ENCODE measurements at places on chromosomes 13 and 19. TPM values are rescaled to one million over a fixed set of nuclear protein-coding genes. Genes with fewer than 3 reads are reported as not detected.

The ATP4A gene
- not detected for total RNA-seq

The MAG gene
- not detected for total RNA-seq

The NCR1 gene
- total RNA-seq: not detected

The GYS1 gene
- total RNA-seq: 45.7 TPM

The VSTM2B gene
- 0.18 TPM for total RNA-seq

The NLRP4 gene
- total RNA-seq: not detected

The SPINT2 gene
- 93.4 TPM for total RNA-seq

The GPR4 gene
- 13.5 TPM for total RNA-seq

GRCh38 chr13:94988654-94989053 is 276.3 kb upstream of the SOX21 start:
- no peaks in the 10 kb centered on the region for H3K27me3 ChIP-seq
- no peaks in the 10 kb centered on the region for H3K36me3 ChIP-seq
- H3K4me3 ChIP-seq: no peak overlapping the region
- DNase-seq: no peak
- no peak overlapping the region for H3K27ac ChIP-seq

DNA sequence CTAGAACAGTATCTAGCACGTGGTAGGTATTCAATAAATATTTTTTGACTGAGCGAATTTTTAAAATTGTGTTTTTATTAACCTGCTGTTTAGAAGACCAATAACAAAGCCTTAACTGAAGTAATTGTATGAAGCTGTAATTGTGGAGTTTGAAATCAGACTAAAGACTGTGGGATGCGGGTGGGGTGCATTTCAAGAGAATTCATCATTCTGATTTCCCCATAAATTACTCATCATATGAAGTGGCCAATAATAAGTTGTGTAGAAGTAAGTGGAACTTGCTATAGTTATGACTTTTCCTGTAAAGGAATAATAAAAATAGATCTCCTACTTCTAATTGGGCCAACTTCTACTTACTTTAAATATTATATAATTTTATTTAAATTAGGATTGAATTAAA is 449.3 kb downstream of the PCDH9 start:
- H3K27ac ChIP-seq: no peak overlapping the region
- H3K36me3 ChIP-seq: no peaks in the 10 kb centered on the region
- H3K27me3 ChIP-seq: peaks cover 2% of the 10 kb centered on the region

- no peak for DNase-seq
- H3K27ac ChIP-seq: no peak overlapping the region
- H3K27me3 ChIP-seq: no peaks in the 10 kb centered on the region
- H3K36me3 ChIP-seq: peaks cover 2% of the 10 kb centered on the region
Observed at GRCh38 chr19:30206187-30206586, 166.0 kb upstream of the ZNF536 start.

GRCh38 chr19:16146112-16146511 is 2.6 kb downstream of the HSH2D start:
- H3K4me1 ChIP-seq: peaks cover 4% of the 10 kb centered on the region
- H3K4me3 ChIP-seq: no peak overlapping the region
- H3K36me3 ChIP-seq: no peaks in the 10 kb centered on the region
- H3K27me3 ChIP-seq: peaks cover 2% of the 10 kb centered on the region
- no peak overlapping the region for H3K27ac ChIP-seq

GRCh38 chr19:1837222-1837565 is 11.1 kb downstream of the REXO1 start:
- H3K27me3 ChIP-seq: peaks cover 16% of the 10 kb centered on the region
- no peak overlapping the region for H3K4me3 ChIP-seq
- no peak overlapping the region for H3K27ac ChIP-seq
- H3K4me1 ChIP-seq: peaks cover 22% of the 10 kb centered on the region
- DNase-seq: no peak
- H3K36me3 ChIP-seq: peaks cover 3% of the 10 kb centered on the region

- no peak overlapping the region for H3K27ac ChIP-seq
- no peak for DNase-seq
- H3K4me3 ChIP-seq: no peak overlapping the region
- H3K36me3 ChIP-seq: no peaks in the 10 kb centered on the region
- H3K27me3 ChIP-seq: no peaks in the 10 kb centered on the region
Observed at GRCh38 chr13:31756346-31756745, 17.0 kb downstream of the RXFP2 start.

DNA sequence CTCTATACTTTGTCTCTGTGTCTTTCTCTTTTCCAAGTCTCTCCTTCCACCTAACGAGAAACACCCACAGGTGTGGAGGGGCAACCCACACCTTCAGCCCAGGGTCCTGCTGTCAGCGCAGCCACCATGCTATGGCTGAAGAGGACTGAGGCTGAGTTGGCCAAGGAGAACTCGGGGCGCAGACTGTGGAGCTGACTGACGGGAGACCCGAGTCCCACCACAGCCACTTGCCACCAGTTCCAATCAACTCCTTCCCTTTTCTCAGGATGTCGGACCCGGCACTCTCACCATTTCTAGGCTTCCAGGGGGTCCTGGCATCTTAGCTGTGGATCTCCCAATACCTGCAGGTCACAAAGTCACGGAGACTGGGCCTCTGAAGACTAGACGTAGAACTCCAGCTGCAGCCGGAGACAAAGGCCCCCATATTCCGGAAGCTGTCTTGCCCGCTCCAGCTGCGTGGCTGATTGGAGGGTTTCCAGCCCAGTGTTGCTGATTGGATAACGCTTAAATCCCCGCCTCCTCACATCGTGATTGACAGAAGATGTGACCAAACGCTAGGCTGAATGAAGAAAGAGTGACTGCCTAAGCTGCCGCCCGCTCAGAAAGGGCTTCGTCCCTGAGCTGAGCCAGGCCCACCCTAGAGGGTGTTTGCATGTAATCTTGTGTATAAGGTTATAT is 63.6 kb downstream of the ZNF429 start:
- H3K27ac ChIP-seq: no peak overlapping the region
- peaks cover 1% of the 10 kb centered on the region for H3K27me3 ChIP-seq
- H3K36me3 ChIP-seq: no peaks in the 10 kb centered on the region
- no peaks in the 10 kb centered on the region for H3K4me1 ChIP-seq
- no peak for DNase-seq

DNA sequence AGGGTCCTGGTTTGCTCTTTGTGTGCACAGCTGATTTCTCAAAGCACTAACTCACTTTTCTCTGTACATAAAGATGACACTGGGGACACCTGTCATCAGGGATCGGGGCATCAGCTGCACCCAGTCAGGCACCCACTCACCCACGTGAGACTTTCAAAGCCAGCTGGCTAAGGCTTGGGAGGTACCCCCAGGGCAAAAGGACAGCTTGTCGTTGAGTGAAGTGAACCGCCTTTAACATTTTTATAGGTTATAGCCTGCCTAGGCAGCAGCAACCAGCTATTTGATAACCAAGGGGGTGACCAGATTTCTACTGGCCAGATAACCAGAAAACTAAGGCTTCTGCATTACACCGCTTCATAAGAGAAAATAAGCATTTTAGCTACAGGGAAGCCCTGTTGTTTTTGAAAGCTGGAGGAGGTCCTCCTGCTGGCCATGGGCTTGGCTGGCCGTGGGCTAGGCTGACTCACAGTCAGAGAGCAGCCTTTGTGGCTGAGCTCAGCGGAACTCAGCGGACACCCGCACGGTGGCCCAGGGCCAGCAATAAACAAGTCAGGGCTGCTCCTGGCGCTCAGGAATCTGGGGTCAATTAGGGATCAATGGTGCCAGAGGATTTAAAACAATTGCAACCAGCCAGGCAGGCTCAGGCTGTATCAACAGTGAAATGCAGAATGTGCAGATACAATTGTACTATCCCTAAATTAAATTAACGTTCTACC is 57.1 kb downstream of the ALOX5AP start:
- H3K4me3 ChIP-seq: no peak overlapping the region
- no peak overlapping the region for H3K27ac ChIP-seq
- H3K4me1 ChIP-seq: peaks cover 3% of the 10 kb centered on the region
- peaks cover 9% of the 10 kb centered on the region for H3K27me3 ChIP-seq
- no peak for DNase-seq

GRCh38 chr19:50308991-50309390 is 20.2 kb downstream of the KCNC3 start:
- no peaks in the 10 kb centered on the region for H3K4me1 ChIP-seq
- DNase-seq: no peak
- no peak overlapping the region for H3K27ac ChIP-seq
- no peak overlapping the region for H3K4me3 ChIP-seq
- H3K36me3 ChIP-seq: peaks cover 26% of the 10 kb centered on the region
- peaks cover 14% of the 10 kb centered on the region for H3K27me3 ChIP-seq

DNA sequence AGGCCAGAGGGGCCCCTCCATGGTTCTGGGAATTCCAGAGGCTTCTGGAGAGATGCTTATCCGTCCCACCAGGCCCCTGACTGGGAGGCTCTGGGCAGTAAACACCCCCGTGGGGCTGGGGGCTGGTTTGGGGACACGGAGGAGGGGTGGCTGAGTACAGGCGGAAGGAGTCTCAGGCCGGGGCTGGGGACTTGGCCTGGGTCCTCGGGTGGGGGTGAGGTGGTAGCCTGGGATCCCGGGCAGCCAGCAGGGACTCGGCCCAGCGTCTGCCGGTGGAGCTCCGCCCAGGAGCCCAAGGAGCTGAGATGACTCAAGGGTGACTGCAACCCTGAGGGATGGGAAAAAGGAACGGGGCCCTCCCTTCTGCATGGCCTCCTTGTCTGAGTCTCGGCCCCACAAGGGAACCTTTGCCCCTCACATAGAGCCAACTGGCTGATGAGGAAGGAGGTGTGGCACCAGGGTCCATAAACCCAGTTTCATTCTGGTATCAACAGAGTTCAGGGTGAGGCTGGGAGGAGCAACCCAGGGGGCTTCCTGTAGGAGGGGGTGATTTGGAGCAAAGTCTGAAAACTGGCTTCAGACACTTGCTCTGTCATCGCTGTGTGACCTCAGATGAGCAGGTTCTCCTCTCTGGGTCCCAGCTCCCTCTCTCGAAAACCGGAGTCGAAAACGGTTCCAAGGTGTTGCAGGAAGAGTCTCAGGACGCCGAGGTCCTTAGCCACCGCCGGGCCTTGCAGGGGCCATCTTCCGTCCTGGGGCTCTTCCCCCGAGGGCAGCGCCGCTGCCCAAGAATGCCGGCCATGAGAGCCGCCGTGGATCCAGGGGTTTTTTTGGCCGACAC is 809 bp downstream of the MISP start:
- no peaks in the 10 kb centered on the region for H3K4me1 ChIP-seq
- peaks cover 3% of the 10 kb centered on the region for H3K27me3 ChIP-seq
- peaks cover 4% of the 10 kb centered on the region for H3K36me3 ChIP-seq

DNA sequence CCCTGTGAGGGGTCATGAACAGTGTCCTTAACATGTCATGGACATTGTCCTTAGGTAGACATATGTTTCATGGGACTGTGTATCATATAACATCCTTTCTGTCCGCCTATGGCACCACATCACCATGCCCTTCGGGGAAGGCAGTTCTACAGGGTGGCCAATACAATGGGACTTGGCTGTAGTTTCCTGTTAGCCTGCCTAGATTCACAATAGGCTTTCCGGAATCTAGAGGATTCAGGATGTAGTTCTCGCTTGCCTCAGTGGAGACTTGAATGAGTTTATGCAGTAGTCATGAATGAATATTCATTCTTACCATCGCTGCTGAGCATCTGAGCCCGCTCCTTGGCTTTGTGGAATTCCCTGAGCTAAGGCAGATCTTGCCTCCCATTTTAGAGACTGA is 100.5 kb downstream of the DNAJC15 start:
- no peak for DNase-seq
- H3K27me3 ChIP-seq: peaks cover 5% of the 10 kb centered on the region
- no peak overlapping the region for H3K27ac ChIP-seq
- H3K4me1 ChIP-seq: peaks cover 23% of the 10 kb centered on the region
- H3K36me3 ChIP-seq: no peaks in the 10 kb centered on the region

DNA sequence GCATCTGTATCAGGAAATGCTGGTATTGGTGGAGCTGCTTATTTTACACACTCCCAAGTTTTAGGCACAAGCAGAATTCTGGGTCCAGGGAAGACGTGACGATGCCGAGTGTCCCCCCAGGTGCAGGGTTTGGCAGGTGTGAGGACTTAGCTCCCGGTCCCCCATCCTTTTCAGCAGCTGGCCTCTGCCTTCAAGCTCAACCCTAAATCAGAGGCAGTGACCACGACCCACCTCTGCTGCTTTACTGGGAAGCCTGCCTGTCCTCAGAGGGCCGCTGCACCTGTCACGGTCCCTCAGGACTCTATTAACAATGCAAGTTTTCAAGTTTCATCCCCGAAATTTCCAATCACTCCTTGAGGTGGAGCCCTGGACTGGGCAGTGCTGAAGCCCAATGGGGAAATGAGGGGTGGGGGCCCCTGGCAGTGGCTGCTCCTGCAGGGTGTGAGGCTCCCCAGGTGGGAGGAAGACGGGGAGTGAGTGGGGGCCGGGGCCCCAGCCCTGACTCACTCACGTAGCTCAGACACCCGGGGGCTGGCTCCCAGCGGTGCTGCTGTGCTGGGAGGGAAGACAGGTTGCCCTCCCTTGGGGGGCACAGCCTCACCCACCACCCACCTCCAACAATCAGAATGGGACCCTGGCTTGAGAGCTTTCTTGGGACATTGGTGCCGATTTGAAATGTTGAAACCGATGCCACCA is 92.6 kb upstream of the MCF2L start:
- peak overlapping the region; percentile 24 for H3K27ac ChIP-seq
- H3K36me3 ChIP-seq: peaks cover 65% of the 10 kb centered on the region
- DNase-seq: no peak
- peaks cover 13% of the 10 kb centered on the region for H3K4me1 ChIP-seq
- peaks cover 29% of the 10 kb centered on the region for H3K27me3 ChIP-seq

DNA sequence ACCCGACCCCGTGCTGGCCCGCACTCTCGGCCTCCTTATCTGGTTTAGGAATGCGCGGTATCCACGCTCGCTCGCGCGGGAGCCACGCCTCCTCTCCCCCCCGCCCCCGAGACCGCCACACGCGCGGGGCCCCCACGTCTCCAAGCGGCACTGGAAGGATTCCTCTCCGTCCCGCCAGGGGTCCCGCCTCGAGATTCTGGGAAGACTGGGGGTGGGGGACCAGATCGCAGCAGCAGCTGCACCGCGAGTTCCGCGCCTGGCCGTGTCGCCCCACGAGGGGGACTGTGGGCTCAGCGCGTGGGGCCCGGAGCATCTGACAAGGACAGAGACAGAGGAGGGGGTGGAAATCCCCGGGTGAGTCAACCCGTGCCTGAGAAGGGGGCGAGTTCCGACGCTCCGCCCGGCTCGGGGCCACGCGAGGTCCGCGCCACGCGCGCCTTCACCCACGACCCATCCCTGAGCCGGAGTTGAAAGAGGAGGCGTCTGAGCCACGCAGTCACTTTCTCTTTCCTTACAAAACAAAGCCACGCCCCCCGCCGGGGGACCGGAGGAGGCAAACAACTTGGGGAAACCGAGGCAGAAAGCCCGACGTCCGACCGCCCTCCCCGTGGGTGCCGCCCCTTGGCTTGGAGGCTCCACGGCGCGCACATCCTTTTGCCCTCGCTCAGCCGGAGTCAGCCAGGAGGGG is 814 bp downstream of the S1PR2 start:
- H3K27me3 ChIP-seq: peaks cover 6% of the 10 kb centered on the region
- H3K27ac ChIP-seq: no peak overlapping the region
- H3K4me3 ChIP-seq: peak overlapping the region; percentile 86
- peaks cover 6% of the 10 kb centered on the region for H3K4me1 ChIP-seq
- H3K36me3 ChIP-seq: peaks cover 8% of the 10 kb centered on the region
- DNase-seq: peak; percentile 66
